Lower lobe of right lung (tissue), 2 donors: ENCODE measurements at places on chromosomes 16 and 17. TPM values are rescaled to one million over a fixed set of nuclear protein-coding genes. Genes with fewer than 3 reads are reported as not detected.

DNA sequence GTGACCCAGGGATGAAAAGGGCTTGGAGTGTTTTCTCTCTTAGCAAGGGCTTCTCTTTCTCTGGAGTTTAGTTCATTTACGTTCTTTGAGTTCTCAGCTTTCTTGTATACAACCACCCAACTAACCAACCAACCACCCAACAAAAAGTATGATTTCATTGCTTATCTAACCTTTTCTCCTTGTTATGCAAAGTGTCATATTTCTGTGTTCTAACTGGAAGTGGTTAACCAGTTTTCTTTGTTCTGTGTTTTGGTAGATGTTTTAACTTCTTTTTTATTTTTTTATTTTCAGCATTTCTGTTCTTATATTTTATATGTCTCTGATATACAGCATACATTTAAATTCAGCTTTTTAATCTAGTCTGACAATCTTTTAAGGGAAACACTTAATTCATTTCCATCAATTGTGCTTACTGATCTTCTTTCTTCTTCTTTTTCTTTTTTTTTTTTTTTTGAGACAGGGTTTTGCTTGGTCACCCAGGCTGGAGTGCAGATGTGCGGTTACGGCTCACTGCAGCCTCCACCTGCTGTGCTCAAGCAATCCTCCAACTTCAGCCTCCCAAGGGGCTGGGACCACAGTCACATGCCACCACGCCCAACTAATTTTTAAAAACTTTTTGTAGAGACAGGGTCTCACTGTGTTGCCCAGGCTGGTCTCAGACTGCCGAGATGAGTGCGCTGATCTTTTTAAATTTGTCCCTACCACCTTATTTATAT, 29.6 kb downstream of the NLK start:
- no peak for DNase-seq
- H3K27me3 ChIP-seq = no peaks in the 10 kb centered on the region
- H3K36me3 ChIP-seq = no peaks in the 10 kb centered on the region
- H3K27ac ChIP-seq = no peak overlapping the region
- H3K4me1 ChIP-seq = peaks cover 5% of the 10 kb centered on the region
- H3K4me3 ChIP-seq = no peak overlapping the region

GRCh38 chr16:19848756-19849155, 35.9 kb downstream of the GPRC5B start:
- no peaks in the 10 kb centered on the region for H3K27me3 ChIP-seq
- no peaks in the 10 kb centered on the region for H3K36me3 ChIP-seq

DNA sequence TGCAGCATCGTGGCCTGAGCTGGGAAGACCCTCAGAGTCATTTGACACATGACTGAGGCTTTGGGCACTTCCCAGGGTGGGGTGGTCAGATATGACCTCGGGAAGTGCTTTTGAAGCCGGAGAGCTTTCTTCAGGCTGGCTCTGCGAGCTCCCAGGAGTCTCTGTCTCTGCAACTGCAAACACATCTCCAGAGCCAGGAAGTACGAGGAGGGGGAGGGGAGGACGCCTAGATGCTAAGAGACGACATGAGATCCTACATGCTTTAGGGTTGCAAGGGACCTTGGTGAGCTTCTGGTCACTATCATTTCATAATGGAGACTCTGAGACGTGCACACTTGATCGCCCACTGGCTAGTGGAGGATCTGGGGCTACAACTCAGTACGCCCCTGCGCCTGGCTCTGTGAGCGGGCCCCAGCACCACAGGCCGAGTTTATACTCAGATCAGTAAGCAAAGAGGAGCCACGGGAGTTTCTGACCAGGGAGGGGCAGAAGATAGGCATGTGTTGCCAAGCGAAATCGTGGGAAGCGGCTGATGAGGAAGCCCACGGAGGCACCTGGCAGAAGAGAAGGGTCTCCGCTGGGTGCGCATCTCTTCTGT, 527 bp upstream of the MGAT5B start:
- peaks cover 8% of the 10 kb centered on the region for H3K4me1 ChIP-seq
- H3K36me3 ChIP-seq = no peaks in the 10 kb centered on the region
- H3K4me3 ChIP-seq = no peak overlapping the region
- peaks cover 42% of the 10 kb centered on the region for H3K27me3 ChIP-seq
- H3K27ac ChIP-seq = no peak overlapping the region

Gene CHST5
- total RNA-seq = 0.62 TPM

Gene TBC1D26
- not detected for total RNA-seq

Gene GP2
- 0.18 TPM for total RNA-seq

- H3K4me1 ChIP-seq = no peaks in the 10 kb centered on the region
- H3K36me3 ChIP-seq = no peaks in the 10 kb centered on the region
- H3K4me3 ChIP-seq = no peak overlapping the region
- peaks cover 11% of the 10 kb centered on the region for H3K27me3 ChIP-seq
- H3K27ac ChIP-seq = no peak overlapping the region
Measured at GRCh38 chr16:27847030-27847550, 216.4 kb downstream of the GSG1L start.

DNA sequence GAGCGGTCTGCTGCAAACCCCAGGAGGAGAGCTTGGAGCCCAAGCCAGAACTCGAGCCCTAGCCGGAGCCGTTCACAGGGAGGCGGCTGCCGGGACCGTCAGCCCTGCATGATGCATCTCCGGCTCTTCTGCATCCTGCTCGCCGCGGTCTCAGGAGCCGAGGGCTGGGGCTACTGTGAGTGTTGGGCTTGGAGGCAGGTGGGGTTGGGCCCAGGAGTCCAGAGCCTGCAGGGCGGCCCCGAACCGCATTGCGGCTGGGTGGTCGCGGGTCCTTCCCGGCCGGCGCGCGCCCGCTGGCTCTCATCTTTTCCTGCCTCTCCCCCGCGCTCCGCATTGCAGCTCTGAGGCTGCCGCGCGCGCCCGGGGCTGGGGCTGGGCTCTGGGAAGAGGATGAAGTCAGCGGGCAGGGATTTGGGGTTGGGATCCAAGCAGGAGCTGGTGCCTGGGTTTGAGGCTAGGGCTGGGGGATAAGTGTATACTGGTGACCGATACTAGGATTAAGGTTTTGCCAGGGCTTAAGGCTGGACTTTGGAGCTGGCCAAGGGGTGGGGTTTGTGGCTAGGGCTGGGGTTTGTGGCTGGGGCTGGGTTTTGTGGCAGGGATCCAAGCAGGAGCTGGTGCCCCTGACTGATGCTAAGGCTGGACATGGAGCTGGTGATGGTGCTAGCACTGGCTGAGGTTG, 532 bp downstream of the CNTNAP1 start:
- no peaks in the 10 kb centered on the region for H3K27me3 ChIP-seq
- H3K27ac ChIP-seq = peak overlapping the region; percentile 43

DNA sequence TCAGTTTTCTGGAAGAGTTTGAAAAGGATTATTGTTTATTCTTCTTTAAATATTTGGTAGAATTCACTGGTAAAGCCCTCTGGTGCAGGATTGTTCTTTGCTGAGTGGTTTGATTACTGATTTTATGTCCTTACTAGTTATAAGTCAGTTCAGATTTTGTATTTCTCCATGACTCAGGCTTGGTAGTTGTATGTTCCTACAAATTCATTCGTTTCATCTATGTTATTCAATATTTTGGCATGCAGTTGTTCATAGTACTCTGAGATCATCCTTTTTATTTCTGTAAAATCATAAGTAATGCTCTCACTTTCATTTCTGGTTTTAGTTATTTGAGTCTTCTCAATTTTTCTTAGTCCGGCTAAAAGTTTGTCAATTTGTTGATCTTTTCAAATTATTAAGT, 58.1 kb upstream of the CRYM start:
- no peaks in the 10 kb centered on the region for H3K27me3 ChIP-seq
- H3K27ac ChIP-seq = no peak overlapping the region
- H3K4me3 ChIP-seq = no peak overlapping the region
- H3K4me1 ChIP-seq = no peaks in the 10 kb centered on the region
- no peaks in the 10 kb centered on the region for H3K36me3 ChIP-seq

- H3K27me3 ChIP-seq = no peaks in the 10 kb centered on the region
- no peaks in the 10 kb centered on the region for H3K4me1 ChIP-seq
- H3K4me3 ChIP-seq = no peak overlapping the region
- DNase-seq = no peak
Measured at GRCh38 chr16:52515068-52515671, 31.8 kb downstream of the TOX3 start.

DNA sequence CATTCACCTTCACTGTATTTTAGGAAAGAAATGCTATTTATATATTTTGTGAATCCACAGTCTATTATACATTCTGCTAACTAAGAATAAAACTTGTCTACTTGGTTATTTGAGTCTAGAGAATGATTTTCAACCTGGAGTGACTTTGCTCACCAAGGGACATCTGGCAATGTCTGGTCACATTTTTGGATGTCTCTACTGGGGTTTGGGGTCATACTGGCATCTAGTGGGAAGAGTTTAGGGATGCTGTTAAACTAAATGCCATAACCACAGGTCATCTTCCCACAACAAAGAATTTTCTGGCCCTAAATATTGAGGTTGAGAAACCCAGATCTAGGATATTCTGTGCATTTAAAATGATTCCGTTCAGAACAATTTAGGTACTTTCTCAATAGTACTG, 26.0 kb downstream of the KCNJ16 start:
- H3K4me3 ChIP-seq = no peak overlapping the region
- H3K27ac ChIP-seq = no peak overlapping the region
- H3K36me3 ChIP-seq = no peaks in the 10 kb centered on the region
- no peak for DNase-seq
- no peaks in the 10 kb centered on the region for H3K27me3 ChIP-seq
- H3K4me1 ChIP-seq = no peaks in the 10 kb centered on the region

Gene VAT1L
- total RNA-seq = 0.38 TPM

- DNase-seq = no peak
- H3K4me3 ChIP-seq = no peak overlapping the region
- no peaks in the 10 kb centered on the region for H3K4me1 ChIP-seq
- no peaks in the 10 kb centered on the region for H3K36me3 ChIP-seq
- H3K27ac ChIP-seq = no peak overlapping the region
- H3K27me3 ChIP-seq = no peaks in the 10 kb centered on the region
Measured at GRCh38 chr17:73625991-73626673, 18.1 kb downstream of the SDK2 start.

DNA sequence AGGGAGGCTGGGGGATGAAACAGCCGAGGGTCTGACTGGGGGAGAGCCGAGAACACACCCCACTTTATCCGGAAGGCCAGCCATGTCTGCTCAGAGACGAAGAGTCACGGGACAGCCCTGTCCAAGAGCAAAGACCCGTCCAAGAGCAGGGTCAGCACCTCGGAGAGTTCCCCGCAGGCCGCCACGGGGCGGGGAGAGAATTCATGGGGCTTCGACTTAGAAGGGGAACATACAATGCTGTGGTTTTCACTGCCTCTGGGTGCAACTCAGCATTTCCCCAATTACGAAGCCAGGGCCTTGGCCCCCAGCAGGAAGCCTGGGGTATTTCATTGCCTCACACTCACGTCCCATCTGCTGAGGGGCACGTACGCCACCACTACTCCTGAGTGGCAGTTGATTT, 59.3 kb downstream of the JPH3 start:
- H3K27me3 ChIP-seq = peaks cover 25% of the 10 kb centered on the region
- no peaks in the 10 kb centered on the region for H3K36me3 ChIP-seq
- H3K27ac ChIP-seq = no peak overlapping the region
- DNase-seq = no peak
- H3K4me3 ChIP-seq = no peak overlapping the region

Gene SLC35G6
- not detected for total RNA-seq

DNA sequence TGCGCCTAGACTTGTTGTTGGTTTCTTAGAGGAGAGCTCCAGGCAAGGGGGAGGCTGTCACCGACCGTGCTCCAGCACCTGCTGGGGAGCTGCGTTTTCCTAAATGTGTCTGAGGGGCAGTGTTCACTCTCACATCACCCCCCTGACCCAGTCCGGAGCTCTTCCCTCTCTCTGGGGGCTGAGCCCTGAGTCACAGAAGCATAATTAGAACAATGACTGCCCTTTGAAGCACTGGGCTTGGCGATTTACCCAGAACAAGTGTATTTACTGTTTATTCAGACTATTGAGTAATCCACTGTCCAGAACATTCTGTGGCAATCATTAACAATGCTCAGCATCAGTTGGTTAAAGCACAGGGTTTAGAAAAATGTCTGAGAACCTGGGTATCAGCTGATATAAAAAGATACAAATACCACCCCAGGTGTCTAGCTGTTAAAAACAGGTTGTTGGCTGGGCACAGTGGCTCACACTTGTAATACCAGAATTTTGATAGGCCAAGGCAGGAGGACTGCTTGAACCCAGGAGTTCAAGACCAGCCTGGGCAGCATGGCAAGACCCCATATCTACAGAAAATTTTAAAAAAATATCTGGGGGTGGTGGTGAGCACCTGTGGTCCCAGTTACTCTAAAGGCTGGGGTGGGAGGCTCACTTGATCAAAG, 8.1 kb downstream of the CES4A start:
- DNase-seq = no peak
- peaks cover 21% of the 10 kb centered on the region for H3K4me1 ChIP-seq
- H3K4me3 ChIP-seq = no peak overlapping the region
- H3K27ac ChIP-seq = peak overlapping the region; percentile 66
- H3K27me3 ChIP-seq = no peaks in the 10 kb centered on the region
- no peaks in the 10 kb centered on the region for H3K36me3 ChIP-seq

- H3K27me3 ChIP-seq = peaks cover 58% of the 10 kb centered on the region
- H3K4me1 ChIP-seq = peaks cover 17% of the 10 kb centered on the region
- no peak overlapping the region for H3K27ac ChIP-seq
- peak; percentile 87 for DNase-seq
Measured at GRCh38 chr16:711548-712320, 3.2 kb upstream of the METRN start.

Gene TSPOAP1
- 20.2 TPM for total RNA-seq

GRCh38 chr17:83036666-83037065, 42.7 kb upstream of the METRNL start:
- no peak overlapping the region for H3K4me3 ChIP-seq
- H3K36me3 ChIP-seq = peaks cover 13% of the 10 kb centered on the region
- H3K27me3 ChIP-seq = no peaks in the 10 kb centered on the region
- no peak for DNase-seq

GRCh38 chr16:20308266-20308665, 19.0 kb downstream of the GP2 start:
- no peak overlapping the region for H3K27ac ChIP-seq
- peaks cover 5% of the 10 kb centered on the region for H3K27me3 ChIP-seq
- H3K36me3 ChIP-seq = no peaks in the 10 kb centered on the region
- no peaks in the 10 kb centered on the region for H3K4me1 ChIP-seq
- no peak for DNase-seq

DNA sequence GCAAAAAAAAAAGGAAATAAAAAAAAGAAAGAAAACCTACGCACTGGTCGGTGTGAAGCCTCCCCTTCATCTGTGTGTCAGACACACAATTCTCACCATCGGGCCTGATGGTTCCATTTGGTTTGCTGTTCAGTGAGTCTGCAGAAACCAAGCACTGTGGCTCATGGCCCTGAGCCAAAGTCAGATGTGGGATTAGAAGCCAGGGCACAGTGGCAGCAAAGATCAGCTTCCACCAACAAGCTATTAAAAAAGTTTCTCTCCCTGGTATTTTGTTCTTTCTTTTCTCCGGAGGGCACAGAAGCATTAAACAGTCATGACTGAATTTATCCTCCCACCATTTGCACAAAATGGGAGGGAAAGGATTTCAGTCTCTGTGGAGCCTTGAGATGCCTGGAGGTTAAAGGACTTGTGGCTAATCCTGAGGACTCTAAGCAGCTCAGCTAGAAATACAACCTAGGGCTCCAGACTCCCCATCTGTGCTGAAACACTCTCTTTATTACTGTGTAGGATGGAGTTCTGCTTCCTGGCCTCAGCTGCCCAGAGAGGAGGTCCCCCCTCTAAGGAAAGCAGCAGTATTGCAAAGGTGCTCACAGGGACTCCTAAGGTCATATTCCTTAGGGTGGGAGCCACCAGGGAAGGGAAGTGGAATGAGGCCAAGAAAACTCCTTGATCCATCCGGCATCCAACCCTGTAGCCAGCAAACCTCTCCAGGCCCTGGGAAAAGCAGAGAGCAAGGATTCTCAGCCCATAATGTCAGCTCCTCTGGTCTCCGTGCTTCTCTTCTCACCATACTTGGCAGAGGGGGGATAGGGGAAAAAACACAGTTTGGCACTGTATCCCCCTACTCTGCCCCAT, 28.2 kb downstream of the SLC39A11 start:
- H3K27me3 ChIP-seq = no peaks in the 10 kb centered on the region
- H3K4me3 ChIP-seq = no peak overlapping the region
- DNase-seq = no peak
